ENCODE measurements at places on chromosomes 16 and 17. TPM values are rescaled to one million over a fixed set of nuclear protein-coding genes. Genes with fewer than 3 reads are reported as not detected.

Gene KRT17
- total RNA-seq, result not detected

Gene CPNE7
- total RNA-seq, result 6.2 TPM

Gene MT1H
- total RNA-seq, result 0.70 TPM

Gene PRAC2
- not detected for total RNA-seq

Gene KCNH6
- total RNA-seq, result not detected

Gene HCRT
- total RNA-seq, result not detected

Gene CSH2
- total RNA-seq, result not detected

Gene PSKH1
- total RNA-seq, result 10.0 TPM

Gene TRAP1
- 277 TPM for total RNA-seq

Gene SLX1A
- 99.9 TPM for total RNA-seq

Gene KRTAP2-3
- total RNA-seq, result not detected

Gene SERPINF2
- total RNA-seq, result not detected

Gene SRSF2
- total RNA-seq, result 299 TPM

Gene PYDC1
- total RNA-seq, result not detected

Gene PLLP
- total RNA-seq, result not detected

Gene MYH13
- total RNA-seq, result not detected

Gene GAST
- not detected for total RNA-seq

Gene CDRT15
- not detected for total RNA-seq

Gene MFAP4
- total RNA-seq, result not detected

Gene ADORA2B
- total RNA-seq, result 0.24 TPM

Gene PROCA1
- 4.5 TPM for total RNA-seq

Gene UTP18
- 68.5 TPM for total RNA-seq

Gene ITGA2B
- 1.4 TPM for total RNA-seq

Gene KRT33B
- not detected for total RNA-seq

Gene CHST5
- 0.34 TPM for total RNA-seq

Gene OR1F1
- not detected for total RNA-seq

Gene METRNL
- 62.8 TPM for total RNA-seq

Gene FGF11
- 2.1 TPM for total RNA-seq

Gene AMFR
- total RNA-seq, result 45.4 TPM

Gene OR1A1
- total RNA-seq, result not detected

Gene CIAO2B
- 195 TPM for total RNA-seq

Gene GLYR1
- 71.6 TPM for total RNA-seq

Gene CIBAR2
- total RNA-seq, result not detected

Gene SOST
- not detected for total RNA-seq

Gene NECAB2
- not detected for total RNA-seq

Gene WIPF2
- total RNA-seq, result 19.0 TPM

Gene MYH3
- total RNA-seq, result 2.4 TPM

Gene ADAMTS18
- not detected for total RNA-seq

Gene GRAPL
- 3.5 TPM for total RNA-seq

Gene P2RX1
- total RNA-seq, result 0.43 TPM

Gene KRT28
- not detected for total RNA-seq

Gene LGALS9B
- not detected for total RNA-seq

Gene KRT16
- total RNA-seq, result not detected

Gene GNG13
- not detected for total RNA-seq

Gene KRTAP16-1
- not detected for total RNA-seq

Gene TLCD2
- 0.86 TPM for total RNA-seq

Gene SAMD14
- total RNA-seq, result 3.7 TPM

Gene MYO1C
- 46.7 TPM for total RNA-seq

Gene TBX6
- total RNA-seq, result 2.3 TPM

Gene UMOD
- total RNA-seq, result not detected

Gene SULT1A4
- 2.4 TPM for total RNA-seq

Gene TPSAB1
- total RNA-seq, result not detected

Gene ACSM2A
- not detected for total RNA-seq

Gene ANKRD13B
- total RNA-seq, result 15.1 TPM

Gene TENT4B
- total RNA-seq, result 14.8 TPM

Gene TBC1D3B
- 8.1 TPM for total RNA-seq
